ENCODE measurements at places on chromosomes 5 and 9.

GRCh38 chr9:35619800-35620158 lies 1.6 kb upstream of the CD72 start:
- no peak for DNase-seq

DNA sequence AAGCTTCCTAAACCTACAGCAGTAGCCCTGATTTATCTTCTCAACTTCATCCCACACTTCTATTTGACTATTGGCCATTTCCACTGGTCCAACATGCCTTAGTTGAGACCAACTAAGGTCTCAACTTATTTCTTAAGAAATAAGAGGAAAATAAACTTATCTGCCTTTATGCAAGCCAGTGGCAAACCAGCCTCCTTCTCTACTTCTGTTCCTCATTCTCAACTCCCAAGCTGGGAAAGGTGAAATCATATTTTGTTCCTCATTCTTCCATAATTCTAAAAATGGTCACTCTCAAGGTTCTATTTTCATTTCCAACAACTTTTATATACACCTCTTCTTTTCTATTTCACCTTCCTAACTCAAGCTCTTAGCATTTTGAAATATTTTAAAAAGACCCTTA lies 149.6 kb upstream of the C9orf72 start:
- DNase-seq = no peak

- no peak for DNase-seq
These were observed 73.7 kb downstream of the TENT4A start for GRCh38 chr5:6786786-6787495.

GRCh38 chr5:124859027-124859426 lies 112.6 kb upstream of the ZNF608 start:
- no peak for DNase-seq

- DNase-seq = no peak
These were observed 20.7 kb downstream of the NLN start for GRCh38 chr5:65742565-65743231.

- DNase-seq = no peak
These were observed 92.1 kb downstream of the PIP5K1B start for GRCh38 chr9:68797116-68797515.

DNA sequence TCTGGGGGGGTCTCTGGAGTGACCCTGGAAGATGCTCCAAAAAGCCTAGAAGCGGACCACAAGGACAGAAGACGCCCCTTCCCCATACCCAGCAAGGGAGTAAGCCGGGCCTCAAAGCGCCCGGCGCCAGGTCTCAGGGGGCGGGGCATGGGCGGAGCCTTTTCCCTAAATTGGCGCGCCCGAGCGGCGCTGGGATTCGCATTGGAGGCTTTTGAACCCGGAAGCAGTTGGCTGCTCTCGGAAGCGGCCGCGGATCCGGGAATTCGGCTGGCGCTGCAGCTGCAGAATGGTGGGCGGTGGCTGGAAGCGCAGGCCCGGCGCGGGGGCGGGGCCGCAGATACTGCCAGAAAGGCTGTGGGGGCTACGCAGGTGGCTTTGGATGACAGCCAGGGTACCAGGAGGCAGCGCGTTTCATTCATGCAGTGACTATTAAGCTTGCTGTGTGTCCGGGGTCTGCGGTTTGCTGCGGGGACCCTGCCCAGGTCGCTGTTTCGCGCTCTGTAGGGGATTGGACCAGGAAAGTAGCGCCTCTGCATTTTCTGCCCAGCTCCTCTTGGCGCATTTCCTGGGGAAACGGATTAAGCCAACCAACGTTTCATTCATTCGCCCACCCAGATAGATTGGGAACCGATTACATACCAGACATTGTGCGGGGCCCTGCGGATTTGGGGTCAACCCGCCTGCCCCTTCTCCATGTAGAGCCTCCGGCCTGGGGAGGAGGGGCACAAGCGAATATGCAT lies 83.0 kb upstream of the FREM1 start:
- DNase-seq = no peak

All from NCI-H2029 treated with DMSO at 0.1 percent for 48 hours (cell line).